Activated T-cell treated with anti-CD3 and anti-CD28 coated beads for 1 hour (primary cell): ENCODE measurements at places on chromosomes 12 and 14.

- DNase-seq = no peak
Measured at GRCh38 chr12:119705182-119705581, 37.2 kb downstream of the PRKAB1 start.

- DNase-seq = no peak
Measured at GRCh38 chr12:65209655-65210043, 40.3 kb downstream of the LEMD3 start.

- no peak for DNase-seq
Measured at GRCh38 chr14:38837343-38838048, 265.5 kb downstream of the SEC23A start.

GRCh38 chr12:82517027-82517426 is 158.7 kb downstream of the METTL25 start:
- DNase-seq = no peak

DNA sequence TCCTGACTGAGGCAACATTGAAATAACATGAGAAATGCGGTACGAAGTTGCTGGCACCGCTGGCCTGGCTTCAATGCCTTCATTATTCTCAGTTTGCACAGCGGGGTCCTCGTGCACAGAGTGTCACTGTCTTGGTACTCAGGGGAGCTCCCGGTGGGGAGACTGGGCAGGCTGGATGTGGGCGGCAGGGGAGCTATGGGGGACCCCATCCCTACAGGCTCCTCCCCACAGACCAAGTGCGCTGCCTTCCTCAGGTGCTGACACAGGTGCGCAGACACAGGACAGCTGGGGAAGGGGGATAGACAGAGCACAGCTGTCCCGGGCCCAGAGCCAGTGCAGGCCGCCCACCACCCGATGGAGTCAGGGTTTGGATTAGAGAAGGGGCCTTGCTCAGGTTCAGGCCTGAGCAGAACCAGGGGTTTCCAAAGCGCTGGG is 270.1 kb downstream of the ADGRD1 start:
- no peak for DNase-seq

- DNase-seq = no peak
Measured at GRCh38 chr14:104741803-104742251, 11.1 kb upstream of the SIVA1 start.

DNA sequence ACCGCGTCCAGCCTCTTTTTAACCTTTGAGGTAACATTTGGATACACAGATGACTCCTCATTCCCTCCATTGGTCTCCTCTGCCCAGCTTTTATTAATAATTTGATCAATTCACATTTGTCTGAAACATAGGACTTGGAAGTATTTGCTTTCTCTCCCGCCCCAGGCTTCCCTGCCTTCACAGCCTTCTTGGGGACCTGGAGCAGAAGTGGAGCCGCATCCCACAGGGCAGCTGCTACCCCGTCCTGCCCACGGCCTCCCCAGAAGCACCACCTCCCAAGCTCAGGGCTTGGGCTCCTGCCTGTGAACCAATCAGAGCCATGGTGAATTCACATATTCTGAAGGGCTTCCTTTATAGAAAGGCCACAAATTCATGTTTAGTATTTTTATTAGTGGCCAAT is 97.6 kb downstream of the PIWIL1 start:
- no peak for DNase-seq

DNA sequence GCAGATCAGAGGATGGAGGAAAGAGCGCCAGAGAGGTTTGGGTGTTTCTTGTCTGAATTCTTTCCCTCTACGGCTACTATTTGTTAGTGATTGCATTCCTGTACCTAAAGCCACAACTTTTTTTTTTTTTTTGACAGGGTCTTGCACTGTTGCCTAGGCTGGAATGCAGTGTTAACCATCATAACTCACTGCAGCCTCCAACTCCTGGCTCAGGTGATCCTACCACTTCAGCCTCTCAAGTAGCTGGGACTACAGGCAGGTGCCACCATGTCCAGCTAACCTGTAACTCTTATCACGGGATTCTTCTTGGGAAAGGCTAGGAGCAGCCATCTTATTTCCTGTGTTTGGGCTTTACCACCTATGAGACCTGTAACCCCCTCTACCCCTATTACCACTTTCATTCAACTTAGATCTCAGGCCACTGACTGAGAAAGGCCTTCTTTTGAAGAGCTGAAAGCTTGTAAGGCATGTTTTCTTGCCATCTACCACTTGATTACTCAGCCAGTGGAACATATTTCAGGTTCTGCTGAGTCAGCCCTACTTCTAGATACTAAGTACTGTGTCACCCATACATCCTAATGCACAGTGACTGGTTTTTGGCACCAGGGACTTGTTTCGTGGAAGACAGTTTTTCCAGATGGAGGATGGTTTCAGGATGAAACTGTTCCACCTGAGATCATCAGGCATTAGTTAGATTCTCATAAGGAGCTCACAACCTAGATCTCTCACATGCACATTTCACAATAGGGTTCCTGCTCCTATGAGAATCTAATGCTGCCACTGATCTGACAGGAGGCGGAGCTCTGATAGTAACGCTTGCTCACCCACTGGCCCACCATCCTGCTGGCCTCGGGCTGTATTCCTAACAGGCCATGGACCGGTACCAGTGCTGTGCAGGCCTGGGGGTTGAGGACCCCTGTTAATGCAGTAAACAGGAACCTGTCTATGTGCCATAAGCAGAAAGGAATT is 6.9 kb downstream of the VEZT start:
- DNase-seq = no peak

DNA sequence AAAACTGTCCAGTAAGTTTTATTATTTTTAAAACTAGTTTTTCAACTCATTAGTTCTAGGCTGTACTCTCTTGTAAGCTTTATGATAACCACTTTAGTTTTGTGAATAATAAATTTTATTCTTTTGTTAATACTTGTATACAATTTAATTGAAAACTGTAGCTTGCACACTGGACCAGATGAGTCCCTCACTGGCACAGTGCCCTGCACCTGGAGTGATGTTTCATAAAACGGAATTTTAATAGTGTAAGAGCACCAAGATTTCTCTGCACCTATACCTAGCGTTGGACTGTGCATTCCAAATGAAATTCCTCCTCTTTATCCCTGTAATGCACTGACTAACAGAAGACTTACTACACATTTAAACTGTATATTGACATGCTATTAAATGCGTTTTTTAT is 80.8 kb downstream of the PRIMA1 start:
- no peak for DNase-seq

DNA sequence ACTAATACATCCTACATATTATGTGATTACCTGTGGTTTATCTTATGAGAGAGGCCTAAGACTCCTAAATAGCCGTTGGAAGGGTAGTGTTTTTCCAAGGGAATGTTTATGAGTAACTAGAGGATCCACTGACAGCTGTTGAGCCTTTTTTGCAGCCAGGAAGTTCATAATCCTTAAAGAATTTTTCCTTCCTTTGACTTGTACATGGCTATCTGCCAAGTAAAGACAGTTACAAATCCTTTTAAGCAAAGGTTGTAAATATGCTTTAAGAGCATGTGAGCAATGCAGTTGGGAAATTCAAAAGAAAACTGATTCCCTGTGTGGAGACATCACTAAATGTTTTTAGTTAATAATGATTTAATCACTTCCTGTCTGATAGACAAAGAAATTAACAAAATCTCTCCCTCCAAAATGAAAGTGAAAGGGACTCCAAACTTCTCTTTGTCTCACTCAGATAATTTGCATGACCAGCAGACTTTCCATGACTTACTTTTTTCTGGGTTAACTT is 333.8 kb downstream of the PDZRN4 start:
- no peak for DNase-seq

- no peak for DNase-seq
Measured at GRCh38 chr12:3551976-3552725, 61.1 kb downstream of the PRMT8 start.

GRCh38 chr12:59626382-59626781 is 30.6 kb downstream of the SLC16A7 start:
- DNase-seq = no peak

DNA sequence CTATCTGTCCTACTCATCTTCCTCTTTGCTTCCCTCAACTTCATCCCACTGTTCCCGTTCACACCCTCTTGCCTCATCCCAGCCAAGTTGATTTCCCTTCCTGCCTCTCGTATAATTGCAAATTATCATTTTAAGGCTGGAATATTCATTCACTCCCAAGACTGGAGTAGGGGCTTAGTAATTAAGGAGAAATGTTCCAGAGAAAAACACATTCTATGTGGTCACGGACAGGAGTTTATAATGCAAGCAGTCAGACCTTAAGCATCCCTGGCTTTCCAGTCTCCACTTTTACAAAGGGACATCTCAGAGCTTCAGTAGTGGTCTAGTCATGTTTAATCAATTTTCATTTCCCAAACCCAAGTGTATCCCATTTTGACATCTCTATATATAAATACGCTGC is 54.9 kb downstream of the TMEM132D start:
- no peak for DNase-seq

- no peak for DNase-seq
Measured at GRCh38 chr12:111869671-111870070, 27.6 kb downstream of the MAPKAPK5 start.

DNA sequence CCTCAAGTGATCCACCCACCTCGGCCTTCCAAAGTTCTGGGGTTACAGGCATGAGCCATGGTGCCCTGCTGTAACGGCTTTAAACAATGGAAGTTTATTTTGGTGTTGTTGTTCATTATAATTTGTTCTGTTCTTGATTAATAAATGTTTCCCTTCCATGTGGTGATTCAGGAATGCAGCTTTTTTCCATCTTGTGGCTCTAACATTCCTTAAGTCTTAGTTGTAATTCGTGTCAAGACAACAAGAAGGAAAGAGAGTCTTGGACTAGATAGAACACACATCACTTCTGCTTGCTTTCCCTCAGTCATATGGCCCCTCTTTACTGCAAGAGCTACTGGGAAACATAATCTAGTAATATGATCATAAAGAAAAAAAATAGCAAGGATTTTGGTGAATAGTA is 211.6 kb downstream of the SLC6A15 start:
- DNase-seq = no peak

- DNase-seq = no peak
Measured at GRCh38 chr12:66014818-66015217, 115.7 kb downstream of the LLPH start.

DNA sequence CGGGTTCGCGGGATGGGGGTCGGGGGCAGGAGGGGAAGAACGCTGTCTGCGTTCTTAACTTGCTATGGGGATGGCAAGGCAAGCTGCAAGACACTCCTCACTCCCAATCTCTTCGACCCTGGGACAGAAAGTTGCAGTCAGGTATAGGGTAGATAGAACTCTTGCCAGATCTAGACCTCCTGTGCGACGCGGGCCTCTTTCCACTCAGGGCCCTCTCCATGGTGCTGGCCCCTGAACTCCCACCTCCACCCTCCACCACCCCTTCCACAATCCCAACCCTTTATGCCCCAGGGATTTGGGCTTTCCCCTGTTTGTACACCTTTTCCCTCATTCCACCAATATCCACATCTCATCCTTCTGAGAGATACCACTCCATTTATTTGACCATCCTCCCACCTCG is 812 bp downstream of the NABP2 start:
- DNase-seq = no peak

DNA sequence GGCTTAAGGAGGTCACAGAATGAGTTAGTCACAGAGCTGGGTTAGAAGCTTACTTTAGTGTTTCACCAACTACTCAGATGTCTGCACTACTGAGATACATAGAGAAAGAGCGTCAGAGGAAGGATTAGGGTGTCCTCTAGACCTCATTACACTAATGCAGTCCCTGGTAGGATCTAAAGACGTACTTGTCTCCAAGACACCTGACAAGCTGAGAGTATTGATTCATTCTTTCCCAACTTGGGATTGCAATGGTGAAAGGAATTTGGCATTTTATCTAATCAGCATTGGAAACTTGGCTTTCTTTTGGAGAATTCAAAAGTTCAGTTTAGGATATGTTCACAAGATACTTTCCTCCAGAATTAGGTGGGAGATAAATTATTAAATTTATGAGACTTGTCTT is 402.1 kb downstream of the ZFP36L1 start:
- no peak for DNase-seq

DNA sequence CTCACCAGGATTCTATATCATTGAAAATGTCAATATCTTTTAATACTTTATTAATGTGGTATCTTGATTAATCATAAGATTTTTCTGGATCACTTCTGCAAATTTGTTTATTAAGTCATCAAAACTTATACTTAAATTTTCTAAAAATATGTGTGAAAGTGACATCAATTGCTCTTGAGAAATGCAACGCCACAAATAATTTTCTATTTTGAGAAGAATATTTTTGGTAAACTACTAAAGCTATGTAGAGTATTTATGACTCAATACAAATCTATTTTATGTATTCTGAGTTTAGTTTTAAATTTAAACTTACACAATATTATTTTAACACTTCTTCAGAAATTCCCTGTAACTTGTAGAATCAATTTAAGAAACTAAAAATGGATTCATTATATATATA is 263.3 kb downstream of the RASSF9 start:
- DNase-seq = no peak

DNA sequence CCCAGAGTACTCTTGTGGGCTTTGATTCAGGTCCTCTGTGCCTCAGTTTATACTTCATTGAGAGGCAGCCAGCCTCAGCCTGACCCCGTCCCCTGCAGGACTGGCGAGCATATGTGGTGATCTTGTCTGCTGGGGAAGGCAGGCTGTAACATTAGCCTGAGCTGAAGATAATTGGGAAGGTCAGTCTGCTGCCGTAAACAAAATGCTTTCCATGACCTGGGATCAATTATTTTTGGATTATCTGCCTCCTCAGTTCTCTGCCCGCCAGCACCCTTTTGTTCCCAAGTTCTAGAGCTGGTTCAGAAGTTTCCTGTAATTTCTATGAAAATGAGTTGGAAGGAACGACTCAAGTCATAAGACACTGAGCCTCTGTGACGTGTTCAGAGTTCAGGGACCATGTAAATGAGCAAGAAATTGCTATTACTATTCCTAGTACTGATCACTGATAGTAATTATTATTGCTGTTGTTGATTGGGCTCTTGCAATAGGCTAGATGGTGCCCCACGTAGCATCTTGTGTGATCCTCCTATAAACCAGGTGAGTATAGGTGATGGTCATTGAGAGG is 4.5 kb downstream of the ORAI1 start:
- no peak for DNase-seq

DNA sequence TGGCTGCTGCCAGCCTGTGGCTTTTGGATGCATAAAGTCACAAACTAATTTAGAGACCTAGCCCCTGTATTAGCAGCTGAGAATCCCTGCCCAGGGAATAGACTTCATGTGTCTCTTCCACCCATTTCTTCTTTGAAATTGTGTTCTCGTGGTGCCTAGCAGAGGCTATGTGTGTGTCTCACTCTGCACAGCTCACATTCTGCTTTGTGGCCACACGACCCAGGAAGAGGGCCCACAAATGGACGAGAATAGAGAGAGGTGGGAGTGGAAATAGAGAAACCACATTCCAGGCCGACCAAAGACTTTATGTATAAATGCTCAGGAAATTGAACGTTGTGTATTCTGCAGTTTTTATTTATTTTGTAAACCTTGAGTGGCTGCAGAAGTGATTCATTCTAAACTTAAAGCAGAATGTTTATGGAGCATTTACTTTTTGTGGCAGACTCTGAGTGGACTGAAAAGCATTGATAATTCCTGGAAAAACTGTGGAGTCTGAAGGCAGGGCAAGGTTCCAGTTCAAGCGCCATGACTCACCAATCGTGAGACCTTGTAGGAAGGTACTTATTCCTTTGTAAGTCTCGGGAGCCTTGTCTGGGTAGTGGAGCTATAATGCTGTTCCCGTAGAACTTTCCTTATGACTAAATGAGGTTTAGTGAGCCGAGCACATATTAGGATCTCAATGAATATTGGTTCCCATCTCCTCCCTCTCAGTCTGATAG is 9.1 kb downstream of the B4GALNT3 start:
- DNase-seq = no peak
